ENCODE measurements at places on chromosomes 4 and X.

- H3K36me3 ChIP-seq = no peaks in the 10 kb centered on the region
- H3K4me3 ChIP-seq = no peak overlapping the region
- H3K27ac ChIP-seq = no peak overlapping the region
- H3K4me1 ChIP-seq = no peaks in the 10 kb centered on the region
- H3K27me3 ChIP-seq = no peaks in the 10 kb centered on the region
- no peak for DNase-seq
These were observed 263.3 kb upstream of the CLNK start for GRCh38 chr4:10947898-10948297.

DNA sequence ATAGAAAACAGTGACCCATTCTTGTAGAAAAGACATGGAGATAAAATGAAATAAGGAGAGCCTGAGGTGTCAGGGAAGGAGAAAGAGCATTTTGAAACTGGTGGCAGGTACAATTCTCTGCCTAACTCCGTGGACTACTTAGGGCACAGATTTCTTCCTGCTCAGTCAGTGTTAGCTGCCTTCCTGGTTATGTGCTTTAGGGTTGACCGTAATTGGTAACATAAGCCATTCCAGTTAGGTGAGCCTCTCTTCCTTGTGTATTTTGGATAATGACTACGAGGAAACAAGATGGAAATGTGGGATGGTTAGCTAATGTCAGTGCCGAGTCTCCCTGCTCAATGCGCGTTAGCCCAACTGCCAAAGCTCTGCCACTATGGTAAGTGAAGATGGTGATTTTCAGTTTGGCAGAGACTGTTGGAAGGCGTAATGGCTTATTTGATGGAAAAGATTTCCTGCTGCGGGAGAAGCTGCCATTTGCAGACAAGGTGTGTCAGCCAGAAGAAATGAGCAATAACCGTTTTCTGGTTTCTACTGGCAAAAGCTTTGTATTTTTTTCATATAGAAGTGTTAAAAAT, 174.1 kb downstream of the CBR4 start:
- peaks cover 22% of the 10 kb centered on the region for H3K36me3 ChIP-seq

DNA sequence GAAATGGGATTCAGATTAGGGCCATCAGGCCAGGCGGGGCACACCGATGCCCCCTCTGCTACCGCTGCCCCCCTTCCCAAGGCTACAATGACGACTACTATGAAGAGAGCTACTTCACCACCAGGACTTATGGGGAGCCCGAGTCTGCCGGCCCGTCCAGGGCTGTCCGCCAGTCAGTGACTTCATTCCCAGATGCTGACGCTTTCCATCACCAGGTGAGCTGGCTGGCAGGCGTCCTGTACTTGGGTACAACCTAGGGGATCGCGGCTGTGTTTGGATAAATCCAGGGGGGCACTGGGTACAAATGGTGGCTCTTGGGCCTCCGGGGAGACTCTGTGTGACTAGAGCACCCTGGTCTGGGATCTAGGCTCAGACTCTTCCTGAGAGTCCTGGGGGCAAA, 1.1 kb downstream of the EMD start:
- no peaks in the 10 kb centered on the region for H3K36me3 ChIP-seq
- peak overlapping the region; percentile 91 for H3K27ac ChIP-seq
- H3K4me3 ChIP-seq = peak overlapping the region; percentile 78

DNA sequence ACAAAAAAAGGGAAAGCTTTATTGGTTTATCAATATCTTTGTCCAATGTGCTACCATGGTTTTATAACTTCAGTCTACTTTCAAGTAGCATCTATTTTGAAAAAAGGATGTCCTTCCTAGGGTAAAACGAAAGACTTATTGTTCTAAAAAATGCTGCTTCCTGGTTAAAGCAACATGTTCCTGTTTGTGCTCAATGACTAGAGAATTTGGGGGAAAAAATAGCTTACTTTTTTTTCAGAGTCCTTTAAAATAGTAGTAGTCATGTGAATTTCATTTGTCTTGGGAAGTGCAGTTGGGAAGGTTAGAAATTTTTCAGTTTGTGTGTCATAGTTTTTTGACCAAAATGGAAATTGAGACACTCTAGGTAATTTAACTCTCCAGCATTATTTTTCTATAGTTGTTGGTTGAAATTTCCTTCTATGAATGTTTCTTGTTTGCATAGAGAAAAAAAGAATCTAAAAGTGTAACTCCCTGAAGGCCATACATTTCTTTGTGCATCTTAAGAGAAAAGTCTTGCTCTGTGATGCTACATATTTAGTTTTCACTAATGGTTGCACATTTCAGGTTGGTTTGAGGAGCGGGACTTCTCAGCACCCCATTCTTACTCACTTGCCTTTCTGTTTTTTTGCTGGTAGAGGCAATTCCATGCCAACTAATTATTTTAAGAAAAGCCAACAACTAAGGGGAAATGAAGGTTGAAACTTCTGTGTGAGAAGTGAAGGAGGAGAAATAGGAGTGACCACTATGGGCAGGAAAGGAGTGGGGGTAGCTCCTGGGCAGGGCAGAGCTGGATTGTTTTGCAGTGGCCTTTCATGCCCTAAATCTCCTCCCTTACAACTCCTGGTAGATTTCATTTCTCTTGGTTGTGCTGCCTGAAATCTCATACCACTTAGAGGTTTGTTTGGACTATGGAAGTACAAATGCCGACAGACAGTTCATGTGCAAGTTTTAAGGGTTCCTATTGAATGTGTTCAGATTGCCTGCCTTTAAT, 76.4 kb downstream of the RAPGEF2 start:
- no peak overlapping the region for H3K4me3 ChIP-seq
- H3K27ac ChIP-seq = peak overlapping the region; percentile 52
- H3K27me3 ChIP-seq = no peaks in the 10 kb centered on the region
- H3K36me3 ChIP-seq = no peaks in the 10 kb centered on the region

Measured in osteocyte (in vitro differentiated cells).